ENCODE measurements at places on chromosomes 1 and 21.

- no peak for DNase-seq
Observed at GRCh38 chr1:225834417-225835329, 24.7 kb downstream of the EPHX1 start.

DNA sequence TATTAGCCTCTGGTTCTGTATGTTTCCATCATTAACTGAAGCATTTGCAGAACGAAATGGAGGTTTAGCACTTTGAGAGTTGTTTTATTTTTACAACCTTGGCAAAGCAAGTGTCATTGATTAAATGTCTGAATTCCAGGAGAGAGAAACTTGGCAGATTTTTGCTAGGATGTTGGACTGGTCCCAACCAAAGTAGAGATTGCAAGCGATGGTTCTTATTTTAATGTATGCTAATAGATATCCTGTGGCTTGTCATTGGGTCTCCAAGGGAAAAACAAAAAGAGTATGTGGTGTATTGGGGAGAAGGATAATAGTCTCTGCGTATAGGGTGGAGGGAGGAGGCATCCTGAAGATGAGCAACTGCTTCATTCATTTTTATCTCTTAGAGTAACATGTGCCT lies 457.2 kb upstream of the RUNX1 start:
- DNase-seq = no peak

GRCh38 chr1:175176246-175176645 lies 16.3 kb downstream of the KIAA0040 start:
- no peak for DNase-seq

DNA sequence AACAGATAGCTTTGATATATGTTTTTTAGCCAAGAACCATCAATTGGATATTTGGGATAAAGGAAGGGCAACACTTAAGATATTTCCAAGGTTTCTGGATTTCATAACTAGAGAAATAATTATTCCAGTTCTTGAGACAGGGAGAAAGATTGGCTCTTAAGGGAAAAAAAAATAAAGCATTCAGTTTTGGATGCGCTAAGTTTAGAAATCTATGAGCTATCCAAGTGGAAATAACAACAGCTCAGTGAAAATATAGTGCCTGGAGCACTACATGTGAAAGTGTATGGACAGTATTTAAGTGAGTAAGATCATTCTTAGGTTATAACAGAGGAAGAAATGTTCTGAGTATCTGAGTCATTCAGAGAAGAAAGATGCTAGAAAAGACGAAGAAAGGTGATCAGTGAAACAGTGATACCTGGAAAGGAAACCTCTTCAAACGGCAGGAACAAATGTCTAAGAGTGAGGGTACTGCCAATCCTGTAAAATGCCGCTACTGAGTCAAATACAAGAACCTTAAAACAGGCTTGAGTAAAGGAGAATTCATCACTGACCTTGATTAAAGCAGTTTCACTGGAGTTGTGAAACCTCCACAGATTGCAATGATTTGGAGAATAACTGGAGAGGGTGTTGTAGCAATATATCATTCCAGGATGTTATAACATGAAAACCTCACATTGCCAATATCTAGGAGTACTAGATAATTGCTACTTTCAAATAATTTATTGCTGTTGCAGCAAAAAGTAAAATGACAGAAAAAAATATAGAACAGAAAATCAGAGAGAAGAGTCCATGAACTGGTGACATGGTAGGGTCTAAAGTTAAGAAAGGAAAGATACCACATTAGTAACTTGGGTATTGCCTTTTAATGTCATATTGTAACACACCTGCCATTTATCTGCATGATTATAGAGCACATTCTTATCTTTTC lies 482.1 kb upstream of the RGS18 start:
- DNase-seq = no peak

DNA sequence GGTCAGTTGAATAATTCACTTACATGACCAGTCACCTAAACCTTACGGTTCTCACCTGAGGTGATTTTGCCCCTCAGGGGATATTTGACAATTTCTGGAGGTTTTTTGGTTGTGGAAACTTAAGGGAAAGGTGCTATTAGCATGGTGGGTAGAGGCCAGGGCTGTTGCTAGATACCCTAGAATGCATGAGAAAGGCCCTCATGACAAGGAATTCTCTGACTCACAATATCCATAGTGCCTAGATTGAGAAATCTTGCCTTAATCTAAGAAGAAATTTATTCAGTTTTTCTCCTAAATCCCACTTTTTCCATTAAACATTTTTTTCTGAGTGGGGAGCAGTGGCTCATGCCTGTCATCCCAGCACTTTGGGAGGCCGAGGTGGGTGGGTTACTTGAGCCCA lies 119.7 kb downstream of the TGFB2 start:
- DNase-seq = no peak

- peak; percentile 2 for DNase-seq
Observed at GRCh38 chr1:57204942-57205787, 218.7 kb downstream of the DAB1 start.

DNA sequence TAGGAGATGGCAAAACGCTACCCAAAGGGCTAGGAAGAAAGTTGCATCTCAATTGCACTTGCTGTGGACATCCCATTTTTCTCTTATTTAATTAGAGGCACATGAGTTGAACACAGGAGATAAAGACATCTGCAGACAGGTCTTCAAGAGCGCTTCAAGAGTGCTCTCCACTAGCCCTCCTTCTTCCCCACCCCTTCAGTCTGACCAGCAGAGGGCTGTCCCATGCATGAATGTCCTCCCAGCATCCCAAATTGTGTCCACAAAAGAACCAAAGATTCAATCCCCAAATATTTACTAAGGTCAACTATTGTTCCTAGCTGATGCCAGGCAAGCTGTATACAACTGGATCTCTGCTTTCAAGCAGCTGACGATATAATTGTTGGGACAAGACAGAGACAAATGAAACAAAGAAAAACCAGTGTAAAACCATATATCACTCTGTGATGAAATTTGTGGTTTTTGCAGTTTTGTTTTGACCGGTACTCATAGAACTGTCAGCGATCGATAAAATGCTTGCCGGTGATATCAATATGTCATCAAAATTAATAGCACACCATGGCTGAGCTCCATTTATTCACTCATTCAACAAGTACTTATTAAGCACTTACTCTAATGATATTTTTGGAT lies 174.2 kb downstream of the TNR start:
- no peak for DNase-seq

GRCh38 chr1:236280438-236281197 lies 1.1 kb downstream of the ERO1B start:
- DNase-seq = no peak

GRCh38 chr1:113931451-113931851 lies 2.3 kb downstream of the HIPK1 start:
- no peak for DNase-seq

DNA sequence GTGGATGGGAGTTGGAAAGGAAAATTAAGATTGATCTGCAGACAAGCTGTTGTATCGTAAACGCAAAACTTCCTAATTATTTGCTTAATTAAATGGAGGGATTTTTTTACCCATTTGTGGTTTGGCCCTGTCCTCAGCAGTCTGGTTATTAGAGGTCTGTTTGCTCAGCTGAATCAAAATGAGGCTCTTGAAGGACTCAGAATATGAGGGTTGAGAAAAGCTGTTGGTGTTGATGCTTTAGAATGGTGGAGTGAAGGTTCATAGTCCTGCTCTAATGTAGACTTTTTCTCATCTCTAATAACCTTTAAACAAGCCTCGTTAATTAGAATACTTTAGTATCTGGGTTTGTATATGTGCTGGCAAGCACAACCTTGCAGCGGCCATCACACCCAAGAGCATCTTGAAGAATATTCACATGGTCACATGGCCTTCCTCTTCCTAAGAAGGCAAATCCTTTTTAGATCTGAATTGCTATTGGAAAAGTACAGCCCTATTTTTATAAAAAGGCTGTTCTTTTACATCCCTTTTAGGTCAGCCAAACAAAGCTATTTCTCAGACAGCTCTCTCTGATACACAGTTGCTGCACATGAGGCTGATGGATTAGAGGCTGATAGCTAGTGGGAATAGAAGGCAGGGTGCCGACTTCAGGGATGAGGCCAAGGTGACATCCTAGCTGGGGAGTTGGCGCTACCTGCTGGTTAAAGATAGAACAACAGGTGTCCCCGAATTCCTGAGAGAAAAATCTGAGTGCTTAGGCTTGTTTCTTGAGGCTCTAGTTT lies 53.8 kb downstream of the MACF1 start:
- peak; percentile 83 for DNase-seq

- DNase-seq = no peak
Observed at GRCh38 chr1:69765951-69766350, 198.2 kb downstream of the LRRC7 start.
